Naive thymus-derived CD8-positive, alpha-beta T cell (primary cell): ENCODE measurements at places on chromosomes 12 and 14. TPM values are rescaled to one million over a fixed set of nuclear protein-coding genes. Genes with fewer than 3 reads are reported as not detected.

- no peak for DNase-seq
These were observed 415.4 kb upstream of the PRICKLE1 start for GRCh38 chr12:43004908-43005307.

Gene HOXC12
- not detected for total RNA-seq

GRCh38 chr12:50062728-50063460, 5.5 kb downstream of the ASIC1 start:
- DNase-seq: no peak

Gene HRK
- total RNA-seq: 0.30 TPM

Gene SIX6
- total RNA-seq: not detected

Gene SDR9C7
- total RNA-seq: not detected

GRCh38 chr12:124842073-124842749, 21.5 kb downstream of the SCARB1 start:
- DNase-seq: no peak

DNA sequence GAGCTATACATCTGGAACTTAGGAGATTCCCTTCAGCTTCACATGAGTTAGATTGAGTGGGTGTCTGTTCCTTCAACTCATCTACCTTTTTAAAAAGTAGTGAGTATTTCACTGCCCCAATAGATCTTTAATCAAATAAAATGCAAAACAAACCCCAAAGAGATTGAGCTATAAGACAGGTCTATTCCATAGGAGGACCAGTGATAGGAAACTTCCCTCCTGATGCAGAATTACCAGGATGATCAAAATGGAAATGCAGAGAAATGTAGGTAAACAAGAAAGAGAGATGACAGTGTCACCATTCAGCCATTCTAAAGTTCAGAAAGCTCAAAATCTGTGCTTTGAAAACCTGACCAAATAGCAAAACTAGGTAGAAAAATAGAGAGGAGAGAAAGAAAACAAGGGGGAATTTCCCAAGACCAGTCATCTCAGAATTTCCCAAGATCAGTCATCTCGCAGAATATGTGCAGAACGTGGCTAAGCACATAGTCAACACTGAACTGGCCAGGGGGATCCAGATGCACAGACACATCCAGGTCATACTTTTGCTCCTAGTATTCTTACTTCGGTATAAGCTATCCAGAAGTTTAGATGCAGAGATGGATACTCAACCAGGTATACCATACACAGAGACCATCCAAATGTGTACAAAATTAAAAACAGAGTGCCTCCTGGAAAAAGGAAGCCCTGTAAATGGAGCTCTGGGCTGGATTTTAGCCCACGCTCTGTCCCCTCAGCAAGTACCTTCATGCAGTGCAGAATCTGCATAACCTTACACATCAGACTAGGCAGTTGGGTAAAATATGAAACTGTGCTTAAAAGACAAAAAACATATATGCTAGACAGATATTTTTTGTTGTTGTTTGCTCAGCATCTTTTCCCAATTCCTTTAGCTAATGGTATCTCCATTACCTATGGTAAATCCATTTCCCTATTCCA, 27.4 kb downstream of the SLC41A2 start:
- DNase-seq: no peak

GRCh38 chr14:99287269-99287942, 15.4 kb upstream of the BCL11B start:
- no peak for DNase-seq

DNA sequence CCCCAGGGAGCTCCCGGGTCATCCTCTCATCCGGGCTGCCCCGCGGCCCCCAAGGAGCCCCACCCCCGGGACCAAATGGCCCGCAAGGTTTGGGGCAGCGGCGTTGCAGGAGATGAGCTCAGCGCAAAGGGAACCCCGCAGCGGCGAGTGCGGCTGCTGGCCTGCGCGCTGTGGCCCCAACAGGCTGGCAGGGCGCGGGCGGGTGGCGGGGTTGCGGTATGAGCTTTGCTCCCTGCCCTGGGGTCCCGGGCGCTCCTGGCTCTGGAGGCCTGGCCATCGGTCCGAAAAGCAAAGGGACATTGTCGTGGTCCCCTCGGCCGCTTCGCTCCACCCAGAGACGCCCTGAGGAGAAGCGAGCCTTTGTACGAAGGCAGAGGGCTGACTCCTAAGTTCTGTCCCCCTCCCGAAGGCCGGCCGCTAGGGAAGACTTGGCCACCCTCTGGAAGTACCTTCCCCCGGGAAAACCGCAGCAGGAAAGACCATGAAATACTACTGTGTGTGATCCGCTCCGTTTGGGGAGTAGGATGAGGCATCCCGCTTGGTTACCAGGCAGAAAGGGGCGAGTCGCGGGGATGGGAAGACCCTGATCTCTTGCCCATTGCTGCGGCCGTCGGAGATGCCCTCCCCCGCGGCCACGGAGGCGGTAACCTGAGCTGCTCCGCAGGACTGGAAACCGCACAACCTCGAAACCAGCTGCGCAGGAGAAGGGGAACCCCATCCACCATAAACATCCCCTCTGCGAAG, 620 bp upstream of the NID2 start:
- peak; percentile 10 for DNase-seq

DNA sequence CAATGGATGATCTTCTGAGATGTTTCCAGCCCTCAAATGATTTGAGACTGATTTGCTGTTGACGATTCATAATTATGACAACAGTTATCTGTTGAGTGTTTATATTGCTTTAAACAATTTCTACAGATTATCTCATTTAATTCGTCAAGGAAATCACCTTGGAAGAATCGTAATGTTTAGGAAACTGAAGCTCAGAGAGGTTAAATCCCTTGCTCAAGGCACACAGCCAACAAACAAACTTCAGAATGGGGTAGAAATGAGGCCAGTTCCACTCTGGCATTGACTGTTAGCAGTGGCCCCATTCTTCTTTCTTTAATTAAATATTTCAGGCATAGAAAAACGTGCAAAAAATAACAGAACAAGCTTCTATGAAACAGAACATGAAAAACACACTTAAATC, 4.0 kb upstream of the WSCD2 start:
- DNase-seq: no peak

GRCh38 chr12:89160716-89161123, 191.6 kb downstream of the DUSP6 start:
- no peak for DNase-seq

GRCh38 chr14:101761881-101762529, 496 bp downstream of the PPP2R5C start:
- DNase-seq: peak; percentile 43

Gene RASAL1
- total RNA-seq: 0.44 TPM

Gene CARMIL3
- total RNA-seq: not detected

- DNase-seq: no peak
These were observed 2.6 kb upstream of the SLC11A2 start for GRCh38 chr12:51028813-51029150.

GRCh38 chr12:104220931-104221330, 5.4 kb downstream of the TXNRD1 start:
- no peak for DNase-seq

Gene EIF2S1
- total RNA-seq: 50.7 TPM

- DNase-seq: no peak
These were observed 118.7 kb upstream of the MDM1 start for GRCh38 chr12:68450947-68451260.

- no peak for DNase-seq
These were observed 2.4 kb downstream of the C12orf75 start for GRCh38 chr12:105332925-105333324.

GRCh38 chr12:9065607-9065856, 50.2 kb downstream of the A2M start:
- no peak for DNase-seq

- no peak for DNase-seq
These were observed 200.8 kb downstream of the DUSP6 start for GRCh38 chr12:89151536-89151935.

DNA sequence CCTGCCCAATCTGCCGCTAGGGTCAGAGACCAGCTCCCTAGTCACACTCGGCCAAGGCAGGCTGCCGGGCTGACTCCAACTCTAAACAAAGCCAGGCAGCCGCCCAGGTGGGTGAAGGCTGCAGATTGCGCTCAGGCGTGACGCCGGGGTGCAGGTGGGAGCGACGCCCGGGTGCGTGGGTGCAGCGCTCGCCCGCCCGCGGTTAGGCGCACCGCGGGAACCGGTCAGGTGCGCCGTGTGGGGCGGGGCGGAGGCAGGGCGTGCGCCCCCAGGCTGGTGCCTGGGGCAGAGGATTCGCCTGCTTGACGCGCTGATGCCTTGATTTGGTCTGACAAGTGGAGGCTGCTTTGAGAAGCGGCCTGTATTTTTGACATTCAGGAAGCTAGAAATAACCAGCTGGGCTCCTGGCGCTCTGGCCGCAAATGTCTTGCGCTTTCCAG, 126.7 kb upstream of the HIF1A start:
- DNase-seq: peak; percentile 61

Gene PRKD1
- not detected for total RNA-seq

- no peak for DNase-seq
These were observed 309.2 kb upstream of the TBX3 start for GRCh38 chr12:114993165-114993564.

GRCh38 chr14:73142216-73142615, 5.9 kb downstream of the PSEN1 start:
- DNase-seq: no peak

Gene TSPAN19
- not detected for total RNA-seq

Gene SLC10A1
- total RNA-seq: not detected

DNA sequence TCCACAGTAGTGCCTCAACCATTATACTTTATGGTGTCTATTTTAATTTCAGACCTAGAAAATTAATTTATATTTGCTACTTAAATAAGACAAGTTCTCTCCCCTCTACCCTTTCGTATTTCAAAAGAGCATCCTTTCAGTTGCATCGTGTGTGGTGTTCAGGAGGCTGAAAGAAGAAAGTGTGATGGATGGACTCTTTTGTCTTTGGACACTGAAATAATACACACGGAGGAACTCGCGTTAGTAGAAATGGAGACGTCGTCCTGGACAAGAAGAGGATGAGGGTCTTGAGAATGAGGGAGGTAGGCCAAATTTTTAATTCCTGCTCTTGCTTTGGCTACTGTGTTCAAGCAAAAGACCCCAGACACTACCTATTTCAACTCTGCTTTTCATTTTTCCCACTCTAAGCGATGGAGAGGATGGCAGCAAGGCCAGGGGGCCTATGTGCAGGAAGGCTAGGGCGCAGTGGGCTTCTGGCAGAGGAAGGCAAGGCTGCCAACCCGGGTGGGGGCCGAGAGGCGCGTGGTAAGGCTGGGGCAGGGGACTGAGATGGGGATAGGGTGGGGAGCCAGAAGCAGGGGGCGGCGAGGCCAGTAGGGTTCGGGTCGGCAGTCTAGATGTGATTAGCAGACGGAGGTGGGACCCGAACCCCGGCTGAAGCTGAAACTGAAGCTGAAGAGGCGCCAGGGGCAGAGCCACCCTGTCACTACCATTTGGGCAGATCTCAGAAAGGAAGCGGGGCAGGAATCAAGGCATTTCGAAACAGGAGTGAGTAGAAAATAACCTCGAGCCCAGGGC, 722 bp downstream of the TMED8 start:
- no peak for DNase-seq

GRCh38 chr12:80712866-80713265, 3.8 kb upstream of the MYF5 start:
- no peak for DNase-seq

Gene SELPLG
- 157 TPM for total RNA-seq

GRCh38 chr12:559906-560455, 100.2 kb downstream of the B4GALNT3 start:
- no peak for DNase-seq

DNA sequence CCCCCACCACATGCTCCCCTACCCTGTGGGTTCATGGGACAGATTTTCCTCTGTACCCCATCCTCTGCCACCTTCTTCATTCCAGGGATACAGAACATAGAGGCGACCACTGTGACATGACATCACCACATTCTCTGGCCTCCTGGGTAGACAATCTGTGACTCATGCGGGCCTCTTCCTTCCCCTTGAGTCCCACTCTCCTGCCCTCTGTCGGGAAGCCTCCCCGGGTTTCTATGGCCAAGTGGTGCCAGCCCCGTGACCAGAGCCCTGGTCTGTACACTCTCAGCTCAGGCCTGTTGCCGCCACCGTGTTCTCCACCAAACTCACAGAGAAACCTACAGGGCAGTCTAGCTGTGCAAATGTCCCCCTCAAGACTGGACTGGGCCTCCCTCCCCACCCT, 8.0 kb downstream of the CLMN start:
- DNase-seq: no peak

GRCh38 chr14:100074431-100075100, 9.3 kb downstream of the EVL start:
- no peak for DNase-seq

DNA sequence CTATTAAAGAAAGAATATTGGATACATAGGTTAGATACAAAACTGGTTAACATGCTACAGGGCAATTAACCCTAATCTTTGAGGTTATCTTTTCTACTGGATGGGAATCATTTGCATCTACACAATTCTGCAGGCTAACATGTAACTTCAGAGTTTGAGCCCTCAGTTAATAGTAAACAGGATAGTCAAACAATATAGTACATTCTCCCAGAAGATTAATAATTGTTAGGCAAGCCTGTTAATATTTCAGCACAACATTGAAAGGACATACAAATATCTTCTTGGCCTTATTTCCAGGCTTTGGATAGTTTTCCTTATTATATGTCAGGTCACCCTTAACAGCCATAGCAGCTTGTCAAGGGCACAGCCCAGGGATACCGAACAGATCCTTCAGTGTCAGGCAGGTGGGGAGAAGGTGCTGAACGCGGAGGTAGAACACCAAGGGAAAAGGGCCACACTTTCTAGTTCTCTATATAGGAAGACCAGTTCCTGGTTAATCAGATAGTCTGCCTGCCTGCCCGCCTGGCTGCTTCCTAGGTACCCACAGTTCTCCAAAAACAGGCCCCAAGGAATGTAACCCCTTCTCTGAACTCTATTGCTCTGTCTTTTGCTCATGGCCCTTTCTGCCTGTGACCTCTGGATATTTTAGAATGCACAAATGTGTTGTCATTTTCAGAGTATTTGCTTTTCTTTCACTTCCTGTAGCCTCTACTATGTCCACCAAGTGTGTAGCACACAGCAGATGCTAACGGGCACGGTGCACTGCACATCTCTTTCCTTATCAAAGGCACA, 256.0 kb downstream of the PCNX1 start:
- no peak for DNase-seq

Gene SMOC1
- not detected for total RNA-seq

Gene ANO2
- total RNA-seq: not detected

GRCh38 chr12:9980126-9980525, 8.9 kb downstream of the CLEC12A start:
- DNase-seq: no peak

GRCh38 chr14:54425537-54426274, 15.5 kb downstream of the CNIH1 start:
- no peak for DNase-seq

GRCh38 chr12:81963636-81964035, 204.5 kb upstream of the PPFIA2 start:
- no peak for DNase-seq

Gene VRK1
- 37.3 TPM for total RNA-seq
